ENCODE measurements at places on chromosomes 1 and 21. TPM values are rescaled to one million over a fixed set of nuclear protein-coding genes. Genes with fewer than 3 reads are reported as not detected.

The PSMD4 gene
- 138 TPM for total RNA-seq

GRCh38 chr1:30974536-30974935, 66.0 kb upstream of the SDC3 start:
- no peak for DNase-seq

The GJA9 gene
- total RNA-seq = not detected

DNA sequence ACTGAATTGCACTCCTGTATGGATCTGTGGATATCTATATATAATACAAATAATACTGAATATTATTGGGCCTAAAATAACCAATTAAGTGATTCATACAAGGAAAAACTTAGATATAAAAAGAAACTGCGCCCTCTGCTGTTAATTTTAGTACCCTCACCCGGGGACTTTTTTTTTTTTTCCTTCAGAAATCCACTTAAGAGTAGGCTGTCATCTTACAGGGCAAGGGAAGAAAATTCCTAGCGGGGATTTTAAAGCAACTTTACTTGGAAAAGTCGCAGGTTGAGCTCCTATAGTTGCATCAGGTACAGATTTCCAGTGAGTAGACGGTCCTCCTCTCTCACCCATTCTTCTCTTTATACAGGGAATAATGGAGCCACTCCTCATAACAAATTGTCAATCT, 1.3 kb downstream of the NTNG1 start:
- no peak for DNase-seq

The UMODL1 gene
- 0.05 TPM for total RNA-seq

GRCh38 chr21:44421901-44422840, 33.1 kb upstream of the LRRC3 start:
- peak; percentile 17 for DNase-seq

The VSIG8 gene
- total RNA-seq = not detected

The PTGER3 gene
- total RNA-seq = 1.3 TPM

The SLC35F3 gene
- total RNA-seq = not detected
